ENCODE measurements at places on chromosomes 2 and 18. TPM values are rescaled to one million over a fixed set of nuclear protein-coding genes. Genes with fewer than 3 reads are reported as not detected.

- no peaks in the 10 kb centered on the region for H3K27me3 ChIP-seq
- no peak for DNase-seq
- no peak overlapping the region for H3K27ac ChIP-seq
- no peak overlapping the region for H3K4me3 ChIP-seq
- H3K36me3 ChIP-seq = no peaks in the 10 kb centered on the region
Measured at GRCh38 chr2:233338046-233338445, 16.2 kb upstream of the DGKD start.

GRCh38 chr2:138395565-138396306, 105.8 kb upstream of the SPOPL start:
- DNase-seq = no peak
- no peaks in the 10 kb centered on the region for H3K36me3 ChIP-seq
- H3K27ac ChIP-seq = no peak overlapping the region
- H3K27me3 ChIP-seq = no peaks in the 10 kb centered on the region

DNA sequence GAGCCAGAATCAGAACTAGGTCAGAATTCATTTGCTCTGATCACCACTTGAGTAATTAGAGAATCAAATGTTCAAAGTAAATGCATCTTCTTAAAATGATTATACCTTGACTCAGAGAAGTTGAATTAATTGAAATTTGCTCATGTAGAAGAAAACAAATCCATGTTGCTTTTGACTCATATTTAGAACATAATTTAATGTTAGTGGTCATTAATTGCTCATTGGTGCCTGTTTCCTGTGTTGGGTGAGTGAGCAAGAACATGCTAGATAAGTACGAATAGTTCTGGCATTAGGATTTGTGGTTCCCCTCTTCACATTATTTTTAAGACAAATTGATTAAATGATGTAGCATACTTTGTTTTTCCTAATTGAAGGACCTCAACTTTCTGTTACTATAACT, 19.0 kb downstream of the ACVR2A start:
- H3K36me3 ChIP-seq = no peaks in the 10 kb centered on the region
- H3K27ac ChIP-seq = no peak overlapping the region
- DNase-seq = no peak
- no peaks in the 10 kb centered on the region for H3K4me1 ChIP-seq
- H3K4me3 ChIP-seq = no peak overlapping the region

- no peaks in the 10 kb centered on the region for H3K27me3 ChIP-seq
- no peak overlapping the region for H3K27ac ChIP-seq
- H3K4me1 ChIP-seq = no peaks in the 10 kb centered on the region
- no peaks in the 10 kb centered on the region for H3K36me3 ChIP-seq
Measured at GRCh38 chr18:37668971-37669747, 103.6 kb upstream of the CELF4 start.

- peak overlapping the region; percentile 65 for H3K4me3 ChIP-seq
- peaks cover 18% of the 10 kb centered on the region for H3K4me1 ChIP-seq
- DNase-seq = no peak
- peaks cover 18% of the 10 kb centered on the region for H3K27me3 ChIP-seq
- no peaks in the 10 kb centered on the region for H3K36me3 ChIP-seq
- peak overlapping the region; percentile 86 for H3K27ac ChIP-seq
Measured at GRCh38 chr2:144515696-144516410, 4.1 kb downstream of the ZEB2 start.

DNA sequence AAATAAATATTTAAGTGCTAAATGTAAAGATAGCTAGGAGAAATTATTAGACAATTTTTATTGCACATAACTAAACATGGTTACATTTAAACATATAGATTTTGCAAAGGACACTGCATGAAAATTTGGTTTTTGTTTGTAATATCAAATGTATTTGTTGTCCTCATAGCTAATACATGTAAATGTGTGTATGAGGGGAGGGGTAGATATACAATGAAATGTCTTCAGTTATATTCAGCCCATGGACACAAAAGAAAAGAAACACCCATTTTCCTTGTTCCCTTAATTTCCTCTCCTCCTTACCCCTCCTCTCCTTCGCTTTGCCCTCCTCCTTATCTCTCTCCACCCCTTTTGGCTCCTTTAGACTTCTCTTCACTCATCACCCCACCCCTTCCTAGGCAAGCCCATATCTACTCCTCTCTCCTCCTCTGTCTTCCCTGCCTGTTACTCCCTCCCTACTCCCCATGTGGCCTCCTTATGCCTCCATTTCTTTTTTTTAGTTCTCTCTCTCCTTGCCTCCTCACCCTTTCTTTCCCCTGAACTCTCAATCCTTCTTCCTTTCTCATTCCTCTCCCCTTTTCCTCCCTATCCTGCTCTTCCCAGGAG, 1.4 kb downstream of the COL3A1 start:
- DNase-seq = peak; percentile 86
- no peaks in the 10 kb centered on the region for H3K27me3 ChIP-seq
- H3K4me3 ChIP-seq = peak overlapping the region; percentile 38
- peaks cover 19% of the 10 kb centered on the region for H3K4me1 ChIP-seq

GRCh38 chr2:149467436-149467835, 120.1 kb downstream of the MMADHC start:
- no peaks in the 10 kb centered on the region for H3K4me1 ChIP-seq

DNA sequence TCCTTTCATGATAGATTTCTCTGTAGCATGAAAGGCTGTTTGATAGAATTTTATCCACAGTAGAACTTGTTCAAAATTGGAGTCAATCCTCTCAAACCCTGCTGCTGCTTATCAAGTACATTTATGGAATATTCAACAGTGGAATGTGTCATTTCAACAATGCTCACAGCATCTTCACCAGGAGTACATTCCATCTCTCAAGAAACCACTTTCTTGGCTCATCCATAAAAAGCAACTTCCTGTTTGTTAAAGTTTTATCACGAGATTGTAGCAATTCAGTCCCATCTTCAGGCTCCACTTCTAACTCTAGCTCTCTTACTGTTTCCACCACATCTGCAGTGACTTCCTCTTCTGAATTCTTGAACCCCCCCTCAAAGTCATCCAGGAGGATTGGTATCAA, 29.4 kb downstream of the PDCL3 start:
- H3K36me3 ChIP-seq = no peaks in the 10 kb centered on the region
- DNase-seq = no peak
- H3K27ac ChIP-seq = no peak overlapping the region
- no peak overlapping the region for H3K4me3 ChIP-seq
- no peaks in the 10 kb centered on the region for H3K27me3 ChIP-seq

- no peaks in the 10 kb centered on the region for H3K36me3 ChIP-seq
- H3K27ac ChIP-seq = no peak overlapping the region
- H3K4me3 ChIP-seq = no peak overlapping the region
Measured at GRCh38 chr2:168244318-168244717, 3.1 kb downstream of the STK39 start.

DNA sequence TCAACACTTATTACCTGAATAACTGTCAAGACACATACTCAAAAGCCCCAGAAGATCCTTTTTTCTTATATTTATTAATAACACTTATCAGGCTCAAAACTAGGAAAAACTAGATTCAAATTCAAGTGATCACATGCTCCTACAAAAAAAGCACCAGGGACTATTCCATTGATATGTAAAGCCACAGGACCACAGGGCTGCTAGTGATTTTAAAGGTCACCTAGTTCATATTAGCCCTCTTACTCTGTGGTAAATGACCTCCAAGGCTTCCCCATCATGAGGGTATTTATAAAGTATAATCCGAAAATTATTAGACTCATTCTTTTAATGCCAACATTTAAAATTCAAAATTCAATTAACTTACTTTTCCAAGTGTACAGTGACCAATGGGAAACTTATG, 52.5 kb downstream of the LRPPRC start:
- H3K27ac ChIP-seq = no peak overlapping the region
- no peaks in the 10 kb centered on the region for H3K4me1 ChIP-seq
- no peak overlapping the region for H3K4me3 ChIP-seq
- H3K36me3 ChIP-seq = peaks cover 4% of the 10 kb centered on the region

GRCh38 chr2:187594801-187595200, 40.6 kb upstream of the TFPI start:
- no peaks in the 10 kb centered on the region for H3K36me3 ChIP-seq
- no peak for DNase-seq
- H3K4me3 ChIP-seq = no peak overlapping the region
- no peak overlapping the region for H3K27ac ChIP-seq
- no peaks in the 10 kb centered on the region for H3K27me3 ChIP-seq
- H3K4me1 ChIP-seq = no peaks in the 10 kb centered on the region

DNA sequence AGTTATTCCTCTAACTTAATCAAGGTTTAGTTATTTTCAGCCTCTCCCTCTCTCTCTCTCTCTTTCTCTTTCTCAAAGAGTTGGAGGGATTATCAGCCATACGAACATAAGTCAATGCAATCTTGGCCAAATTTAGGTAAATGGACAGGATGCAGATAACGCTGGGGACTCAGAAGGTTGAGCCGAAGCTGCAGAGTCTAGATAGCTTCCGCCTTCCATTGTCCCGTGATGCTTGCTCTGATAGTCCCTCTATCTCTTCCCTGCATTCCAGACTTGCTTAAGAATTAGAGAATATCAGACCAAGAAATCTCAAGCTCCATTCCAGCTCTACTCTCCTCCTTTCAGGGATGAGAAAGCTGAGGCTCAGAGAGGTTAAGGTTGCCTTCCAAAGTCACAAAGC, 502.8 kb upstream of the TNP1 start:
- no peaks in the 10 kb centered on the region for H3K4me1 ChIP-seq
- H3K27ac ChIP-seq = peak overlapping the region; percentile 84
- H3K27me3 ChIP-seq = no peaks in the 10 kb centered on the region

DNA sequence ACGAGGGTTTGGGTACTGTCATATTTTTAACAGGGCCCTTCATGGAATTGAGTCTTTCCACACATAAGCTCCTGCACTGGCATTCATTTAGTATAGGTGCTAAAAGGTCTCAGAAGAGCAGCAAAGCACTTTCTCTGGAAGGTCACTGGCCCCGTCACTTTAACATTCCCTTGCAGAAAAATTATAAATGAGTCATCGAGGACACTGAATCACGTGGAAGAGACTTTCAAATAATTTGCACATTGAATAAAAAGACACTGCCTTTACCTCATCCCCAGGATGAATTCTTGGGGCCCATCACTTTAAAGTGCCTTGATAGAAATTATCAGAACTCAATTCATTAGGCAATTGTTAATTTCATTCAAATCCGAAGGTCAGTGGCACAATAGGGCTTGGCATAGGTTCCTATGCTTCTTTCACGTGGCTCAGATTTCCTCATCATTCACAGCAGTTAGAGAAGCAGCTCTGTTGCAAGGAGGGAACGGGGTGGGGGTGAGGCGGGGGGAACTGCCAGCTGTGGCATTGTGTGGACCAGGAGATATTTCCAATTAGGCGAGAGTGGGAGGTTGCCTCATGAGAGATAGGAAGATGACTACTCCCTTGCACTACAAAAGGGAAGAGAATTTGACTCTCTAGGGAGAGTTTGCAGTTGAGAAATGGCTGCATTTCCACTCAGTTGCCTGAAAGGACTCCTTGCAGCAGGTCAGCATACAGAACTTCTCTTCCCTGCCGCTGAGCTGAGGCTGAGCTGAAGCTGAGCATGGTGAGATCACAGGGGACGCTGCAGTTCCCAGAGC, 86.3 kb upstream of the NPAS2 start:
- H3K4me3 ChIP-seq = no peak overlapping the region
- no peak for DNase-seq
- H3K27me3 ChIP-seq = no peaks in the 10 kb centered on the region
- H3K36me3 ChIP-seq = no peaks in the 10 kb centered on the region
- no peak overlapping the region for H3K27ac ChIP-seq
- no peaks in the 10 kb centered on the region for H3K4me1 ChIP-seq

GRCh38 chr2:162342321-162342720, 1.6 kb upstream of the GCA start:
- no peaks in the 10 kb centered on the region for H3K36me3 ChIP-seq
- no peak overlapping the region for H3K4me3 ChIP-seq
- no peaks in the 10 kb centered on the region for H3K4me1 ChIP-seq
- no peaks in the 10 kb centered on the region for H3K27me3 ChIP-seq
- H3K27ac ChIP-seq = no peak overlapping the region

GRCh38 chr2:95551055-95551568, 40.7 kb upstream of the TRIM43 start:
- H3K4me3 ChIP-seq = no peak overlapping the region
- no peaks in the 10 kb centered on the region for H3K27me3 ChIP-seq
- no peaks in the 10 kb centered on the region for H3K36me3 ChIP-seq
- H3K4me1 ChIP-seq = no peaks in the 10 kb centered on the region

Gene AQP12B
- not detected for total RNA-seq

Gene CRYGD
- not detected for total RNA-seq

Gene LCLAT1
- 10.0 TPM for total RNA-seq

Gene LONRF2
- 14.6 TPM for total RNA-seq

Gene PID1
- total RNA-seq = 83.6 TPM

Gene TMEM247
- not detected for total RNA-seq

Gene HAT1
- total RNA-seq = 41.0 TPM
